ENCODE measurements at places on chromosomes 3 and 15. TPM values are rescaled to one million over a fixed set of nuclear protein-coding genes. Genes with fewer than 3 reads are reported as not detected.
A peak's percentile ranks its signal among the peaks of the same experiment; 100 is the strongest.

GRCh38 chr3:188539631-188540194 is 385.8 kb downstream of the LPP start:
- H3K27me3 ChIP-seq: no peaks in the 10 kb centered on the region
- no peak overlapping the region for H3K27ac ChIP-seq
- no peaks in the 10 kb centered on the region for H3K36me3 ChIP-seq
- peaks cover 15% of the 10 kb centered on the region for H3K4me1 ChIP-seq

- no peak for DNase-seq
- peaks cover 12% of the 10 kb centered on the region for H3K4me1 ChIP-seq
- no peak overlapping the region for H3K4me3 ChIP-seq
- H3K36me3 ChIP-seq: no peaks in the 10 kb centered on the region
These were observed 41.4 kb upstream of the LMCD1 start for GRCh38 chr3:8460050-8460708.

GRCh38 chr3:152021951-152022461 is 148.6 kb downstream of the SUCNR1 start:
- no peak for DNase-seq
- H3K4me1 ChIP-seq: no peaks in the 10 kb centered on the region
- H3K27ac ChIP-seq: peak overlapping the region; percentile 31

GRCh38 chr3:147773116-147773630 is 364.0 kb downstream of the ZIC1 start:
- no peaks in the 10 kb centered on the region for H3K4me1 ChIP-seq
- H3K27ac ChIP-seq: no peak overlapping the region
- no peak overlapping the region for H3K4me3 ChIP-seq
- H3K36me3 ChIP-seq: no peaks in the 10 kb centered on the region

DNA sequence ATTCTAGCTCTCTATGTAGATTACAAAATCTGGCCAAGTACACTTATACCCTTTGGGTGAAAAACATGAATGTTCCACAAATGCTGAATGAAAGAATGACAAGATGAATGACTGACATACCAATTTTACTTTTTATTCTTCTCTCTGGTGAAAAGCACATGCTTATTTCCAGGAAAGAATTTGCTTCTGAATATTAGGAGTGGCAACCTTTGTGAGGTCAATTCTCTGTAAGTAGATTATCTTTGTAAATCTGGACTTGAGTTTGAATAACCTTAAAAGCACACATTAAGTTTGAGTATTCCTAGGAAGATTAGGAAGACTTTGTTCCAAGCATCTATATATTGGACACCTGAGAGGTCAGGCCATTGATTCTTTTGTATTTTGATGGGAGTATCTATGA is 78.1 kb upstream of the P2RY1 start:
- no peak overlapping the region for H3K27ac ChIP-seq
- H3K4me3 ChIP-seq: no peak overlapping the region
- no peaks in the 10 kb centered on the region for H3K36me3 ChIP-seq
- no peaks in the 10 kb centered on the region for H3K27me3 ChIP-seq

DNA sequence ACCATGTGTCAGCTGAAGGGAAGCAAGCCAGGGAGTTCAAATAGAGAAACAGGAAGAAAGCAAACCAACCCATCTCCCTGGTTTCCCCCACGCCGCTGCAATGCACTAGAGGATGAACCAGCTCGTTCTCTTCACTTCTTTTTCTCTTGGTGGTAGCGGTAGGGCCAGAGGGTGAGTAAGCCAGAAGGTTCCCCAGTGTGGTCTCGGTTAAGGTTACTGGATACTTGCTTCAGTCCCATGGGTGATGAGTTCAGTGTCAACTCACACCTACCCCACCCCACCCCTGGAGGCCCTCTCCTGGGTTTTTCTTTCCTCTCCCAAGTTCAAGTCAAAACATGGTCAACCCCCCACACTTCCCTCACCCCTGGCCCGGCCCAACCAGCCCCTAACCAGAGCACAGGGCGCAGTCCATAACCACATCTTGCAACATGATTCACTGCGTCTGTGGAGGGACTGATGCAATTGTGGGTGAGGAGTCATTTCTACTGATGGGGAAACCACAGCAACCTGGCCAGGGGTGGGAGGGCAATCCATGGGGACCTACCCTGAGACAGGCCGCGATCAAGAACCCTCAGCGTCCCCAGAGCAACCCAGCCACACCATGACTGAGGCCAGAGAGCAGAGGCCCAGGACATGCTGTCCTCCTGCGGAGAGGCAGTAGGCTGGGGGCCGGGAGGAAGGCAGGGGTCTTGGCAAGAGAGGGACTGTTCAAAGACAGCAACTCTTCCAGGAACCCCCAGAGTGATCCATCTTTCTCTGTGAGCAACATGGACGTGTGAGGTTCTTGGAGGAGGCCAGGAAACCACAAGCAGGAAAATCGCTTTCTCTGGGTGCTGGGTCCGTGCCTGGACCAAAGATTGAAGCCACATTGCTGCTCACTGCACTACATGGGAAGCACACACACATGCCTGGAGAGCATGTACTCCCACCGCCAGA is 276.6 kb downstream of the UACA start:
- no peak overlapping the region for H3K4me3 ChIP-seq
- no peaks in the 10 kb centered on the region for H3K36me3 ChIP-seq
- no peaks in the 10 kb centered on the region for H3K4me1 ChIP-seq
- no peaks in the 10 kb centered on the region for H3K27me3 ChIP-seq

- H3K27me3 ChIP-seq: no peaks in the 10 kb centered on the region
- no peak overlapping the region for H3K4me3 ChIP-seq
- H3K4me1 ChIP-seq: no peaks in the 10 kb centered on the region
- DNase-seq: no peak
- no peak overlapping the region for H3K27ac ChIP-seq
- H3K36me3 ChIP-seq: no peaks in the 10 kb centered on the region
These were observed 67.0 kb downstream of the MGLL start for GRCh38 chr3:127755305-127755681.

DNA sequence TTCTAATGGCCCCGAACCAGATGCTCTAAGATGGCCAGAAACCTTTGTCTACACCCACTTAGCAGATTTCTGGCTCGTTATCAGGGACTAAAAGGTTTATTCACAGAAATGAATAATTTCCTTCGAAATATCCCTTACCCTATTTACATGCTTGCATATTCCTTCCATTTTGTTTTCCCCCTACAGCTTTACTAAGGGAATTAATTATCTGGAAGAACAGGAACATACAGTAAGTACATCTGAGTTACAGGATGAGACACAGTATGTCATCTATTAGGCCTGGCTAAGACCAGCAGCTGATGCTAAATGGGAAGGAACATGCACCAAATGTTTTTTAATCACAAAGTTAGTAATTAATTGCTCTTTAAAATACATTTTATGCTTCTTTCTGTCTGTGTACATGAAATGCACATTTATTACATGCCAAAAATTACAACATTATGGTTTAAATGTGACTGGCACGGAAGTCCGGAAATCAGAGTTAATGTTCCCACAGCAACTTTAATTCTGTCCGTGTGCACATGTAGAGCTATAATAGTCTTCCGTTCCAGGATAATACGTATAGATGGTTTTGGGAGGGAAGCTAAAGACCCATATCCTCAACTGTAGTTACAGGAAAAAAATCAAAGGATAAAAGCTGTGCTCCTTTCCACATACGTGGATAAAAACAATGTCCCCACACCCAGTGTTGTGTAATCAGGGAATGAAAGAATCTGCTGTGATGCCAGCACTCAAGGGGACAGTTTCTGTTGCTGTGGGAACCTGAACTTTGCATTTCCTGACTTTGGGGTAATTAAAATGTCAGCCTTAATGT is 82.0 kb downstream of the TIGIT start:
- no peak for DNase-seq
- peak overlapping the region; percentile 72 for H3K27ac ChIP-seq
- H3K4me1 ChIP-seq: peaks cover 44% of the 10 kb centered on the region
- H3K27me3 ChIP-seq: no peaks in the 10 kb centered on the region
- H3K4me3 ChIP-seq: no peak overlapping the region
- H3K36me3 ChIP-seq: no peaks in the 10 kb centered on the region

- H3K4me1 ChIP-seq: peaks cover 54% of the 10 kb centered on the region
- no peak for DNase-seq
- H3K36me3 ChIP-seq: no peaks in the 10 kb centered on the region
- no peak overlapping the region for H3K27ac ChIP-seq
- no peak overlapping the region for H3K4me3 ChIP-seq
These were observed 185.9 kb downstream of the MEIS2 start for GRCh38 chr15:36914466-36914865.

Gene CHRNA7
- 0.21 TPM for total RNA-seq

Gene PARP15
- total RNA-seq: not detected

Gene SLC22A13
- 0.63 TPM for total RNA-seq

Data from Caco-2 (cell line).